Naive thymus-derived CD4-positive, alpha-beta T cell (primary cell): ENCODE measurements at places on chromosomes 16 and 17. TPM values are rescaled to one million over a fixed set of nuclear protein-coding genes. Genes with fewer than 3 reads are reported as not detected.

Gene DOC2B
- total RNA-seq = 0.24 and 0.31 TPM in 2 replicates

Gene TBC1D3E
- not detected for total RNA-seq

Gene MT4
- not detected for total RNA-seq

Gene TBC1D3
- not detected in 2 replicates for total RNA-seq

Gene TNFRSF13B
- 0.79 TPM for total RNA-seq

Gene RNF43
- total RNA-seq = 0.08 and 0.48 TPM in 2 replicates

Gene CACNG3
- not detected for total RNA-seq

Gene TNFRSF17
- not detected for total RNA-seq

Gene CHST4
- total RNA-seq = not detected in 2 replicates

Gene ATP2A1
- 0.89 TPM for total RNA-seq

Gene CFAP97D1
- not detected for total RNA-seq

Gene KDM6B
- 120 TPM for total RNA-seq

Gene PALB2
- 15.2 TPM for total RNA-seq

Gene SNRNP25
- 9.8 TPM for total RNA-seq

Gene KRT28
- not detected in 2 replicates for total RNA-seq

Gene SEPTIN12
- not detected in 2 replicates for total RNA-seq

Gene KRTAP1-5
- not detected for total RNA-seq

Gene HOXB1
- total RNA-seq = not detected

Gene CCL3
- 72.5 TPM for total RNA-seq

Gene KRT13
- not detected for total RNA-seq

Gene HOXB2
- 11.6 TPM for total RNA-seq

Gene C17orf113
- total RNA-seq = 0.67 TPM

Gene TLCD3A
- 21.1 and 21.5 TPM in 2 replicates for total RNA-seq
